Activated T-cell treated with anti-CD3 and anti-CD28 coated beads, Interleukin-2, amount 50 U/mL, for 1 hour (primary cell): ENCODE measurements at places on chromosomes 12 and 14.

DNA sequence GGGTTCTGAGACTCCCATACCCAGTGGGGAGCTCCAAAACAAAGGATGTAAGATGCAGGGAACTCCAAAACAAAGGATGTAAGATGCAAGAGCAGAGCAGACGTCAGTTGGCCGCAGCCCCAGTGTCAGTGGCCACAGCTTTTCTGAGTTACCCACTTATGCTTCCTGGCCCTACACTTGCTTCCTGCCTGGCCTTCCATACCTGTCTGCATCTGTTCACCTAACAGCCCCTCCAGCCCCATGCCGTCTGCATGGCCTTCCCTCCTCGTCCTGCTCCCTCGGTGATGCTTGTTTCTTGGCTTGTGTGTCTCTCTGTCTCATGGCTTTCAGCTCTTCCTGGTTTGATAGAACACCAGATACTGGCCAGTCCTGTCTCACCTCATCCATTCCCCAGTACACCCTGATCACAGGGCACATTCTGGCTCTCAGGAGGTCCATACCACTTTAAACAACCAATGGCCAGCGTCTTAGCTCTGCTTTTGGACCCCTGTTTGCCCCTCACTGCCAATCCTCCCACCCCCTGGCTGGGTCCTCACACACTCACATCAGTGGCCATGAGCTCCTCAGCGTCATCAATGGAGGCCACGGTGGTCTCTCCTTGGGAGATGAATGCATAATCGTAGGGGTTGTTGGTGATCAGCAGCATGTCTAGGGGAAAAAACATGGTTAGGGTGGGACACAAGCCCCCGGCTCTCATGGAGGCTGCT is 5.3 kb downstream of the MYH7 start:
- DNase-seq = no peak

DNA sequence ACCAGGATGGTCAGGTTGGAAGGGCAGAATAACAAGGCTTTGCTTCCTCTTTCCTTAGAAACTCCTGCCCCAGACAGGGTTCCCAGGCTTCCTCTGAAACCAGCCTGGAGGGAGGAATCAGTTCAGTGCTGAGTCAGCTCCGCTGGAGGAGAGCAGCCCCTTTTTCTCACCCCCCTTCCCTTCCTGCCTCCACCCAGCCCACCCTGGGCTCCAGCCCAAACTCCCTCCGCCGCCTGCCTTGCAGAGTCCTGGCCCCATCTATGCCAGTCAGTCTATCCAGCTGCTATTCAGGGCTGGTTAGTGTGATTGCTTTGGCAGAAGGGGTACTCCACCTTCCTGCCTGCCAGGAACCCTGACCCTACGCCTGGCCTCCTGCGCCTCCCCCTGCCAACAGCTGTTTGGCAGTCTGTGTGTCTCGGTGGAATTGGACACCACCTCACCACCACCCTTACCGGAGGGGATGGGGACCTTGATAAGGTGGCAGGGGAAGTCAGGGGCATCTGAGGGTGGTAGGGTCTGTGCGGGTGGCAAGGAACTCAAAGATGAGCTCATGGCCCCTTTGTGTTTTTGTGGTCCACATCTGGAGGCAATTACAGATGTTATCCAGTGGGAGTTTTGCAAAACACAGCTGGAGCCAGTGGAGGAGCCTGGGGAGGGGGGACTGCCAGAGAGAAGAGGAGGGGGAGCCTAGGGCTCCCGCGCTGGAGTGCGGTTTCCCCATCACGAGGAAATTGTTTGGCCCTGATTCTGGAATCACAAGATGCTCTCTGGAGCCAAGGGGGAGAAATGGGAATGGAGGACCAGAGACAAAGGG is 12.2 kb downstream of the MMP14 start:
- DNase-seq = no peak

DNA sequence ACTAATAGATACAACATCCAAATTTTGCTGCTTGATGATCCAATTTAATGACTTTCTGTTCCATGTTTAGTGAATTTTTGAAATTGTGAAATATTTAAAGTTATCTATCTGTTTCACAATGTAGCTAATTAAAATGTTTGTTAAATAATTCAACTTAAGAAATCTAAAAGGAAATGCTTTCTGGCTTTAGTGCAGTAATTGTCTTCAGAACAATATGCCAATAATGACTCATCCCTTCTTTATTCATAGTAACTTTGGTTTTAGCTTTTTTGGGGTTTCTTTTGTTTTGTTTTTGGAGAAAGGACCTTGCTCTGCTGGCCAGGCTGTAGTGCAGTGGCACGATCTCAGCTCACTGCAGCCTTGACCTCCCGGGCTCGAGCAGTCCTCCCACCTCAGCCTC is 479.2 kb upstream of the RGS6 start:
- DNase-seq = no peak

- no peak for DNase-seq
Measured at GRCh38 chr12:92408072-92408900, 262.6 kb upstream of the BTG1 start.

- no peak for DNase-seq
Measured at GRCh38 chr12:46246021-46246700, 22.7 kb downstream of the SLC38A1 start.

DNA sequence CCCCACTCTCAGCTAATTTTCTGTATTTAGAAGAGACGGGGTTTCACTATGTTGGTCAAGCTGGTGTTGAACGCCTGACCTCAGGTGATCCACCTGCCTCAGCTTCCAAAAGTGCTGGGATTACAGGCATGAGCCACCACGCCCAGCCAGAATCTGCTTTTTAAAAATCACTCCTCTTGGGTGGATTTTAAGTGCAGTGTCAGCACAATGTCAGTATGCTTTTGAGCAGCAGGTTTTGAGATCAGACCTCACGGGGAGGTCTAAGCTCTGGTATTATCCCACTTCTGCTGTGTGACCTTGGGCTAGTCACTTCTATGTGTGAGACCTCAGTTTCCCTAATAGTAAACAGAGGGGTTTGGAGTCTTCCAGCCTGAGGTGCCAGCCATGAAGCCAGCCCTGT is 51.8 kb upstream of the GSC start:
- DNase-seq = no peak

GRCh38 chr12:84727961-84728360 is 184.6 kb downstream of the SLC6A15 start:
- no peak for DNase-seq

- no peak for DNase-seq
Measured at GRCh38 chr12:101697930-101698799, 725 bp downstream of the CHPT1 start.

GRCh38 chr12:119206348-119207062 is 27.8 kb downstream of the HSPB8 start:
- no peak for DNase-seq

- no peak for DNase-seq
Measured at GRCh38 chr12:68352067-68352466, 19.9 kb upstream of the MDM1 start.

- DNase-seq = no peak
Measured at GRCh38 chr14:105465209-105466031, 9.2 kb upstream of the CRIP2 start.

DNA sequence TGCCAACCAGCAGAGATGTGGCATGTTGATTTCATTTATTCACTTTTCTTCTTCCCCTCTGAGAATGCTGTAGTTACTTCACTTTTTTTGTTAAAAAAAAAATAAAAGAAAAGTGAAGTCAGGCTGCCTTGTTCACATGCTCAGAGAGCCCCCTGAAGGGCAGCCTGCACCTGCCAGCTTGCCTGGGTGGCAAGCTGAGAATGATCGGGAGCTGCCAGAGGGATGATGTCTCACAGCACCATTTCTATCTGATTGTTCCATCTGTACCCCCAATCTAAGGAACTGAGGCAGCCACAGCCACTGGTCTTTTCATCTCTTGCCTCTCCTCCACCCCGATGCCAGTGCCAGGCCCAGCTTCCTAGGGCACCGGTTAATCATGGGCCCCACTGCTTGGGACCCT is 118.2 kb downstream of the TSPAN9 start:
- DNase-seq = no peak
